IMR-90 (cell line): ENCODE measurements at places on chromosomes 1 and 21. TPM values are rescaled to one million over a fixed set of nuclear protein-coding genes. Genes with fewer than 3 reads are reported as not detected.

C1orf53 gene
- total RNA-seq: 4.2 and 4.8 TPM in 2 replicates

SPATA46 gene
- total RNA-seq: not detected in 2 replicates

SNAPIN gene
- 37.2 and 40.9 TPM in 2 replicates for total RNA-seq

PPM1J gene
- 1.4 and 1.8 TPM in 2 replicates for total RNA-seq

MNDA gene
- total RNA-seq: not detected in 2 replicates

AKIRIN1 gene
- 42.5 and 63.9 TPM in 2 replicates for total RNA-seq

CHODL gene
- under 0.01 TPM in 1 of 2 replicates, not detected in the other for total RNA-seq

LDLRAD1 gene
- total RNA-seq: not detected in 2 replicates

C2CD4D gene
- not detected in 2 replicates for total RNA-seq

KAZN gene
- 5.2 and 5.6 TPM in 2 replicates for total RNA-seq

SLAMF8 gene
- total RNA-seq: not detected in 2 replicates

DNA sequence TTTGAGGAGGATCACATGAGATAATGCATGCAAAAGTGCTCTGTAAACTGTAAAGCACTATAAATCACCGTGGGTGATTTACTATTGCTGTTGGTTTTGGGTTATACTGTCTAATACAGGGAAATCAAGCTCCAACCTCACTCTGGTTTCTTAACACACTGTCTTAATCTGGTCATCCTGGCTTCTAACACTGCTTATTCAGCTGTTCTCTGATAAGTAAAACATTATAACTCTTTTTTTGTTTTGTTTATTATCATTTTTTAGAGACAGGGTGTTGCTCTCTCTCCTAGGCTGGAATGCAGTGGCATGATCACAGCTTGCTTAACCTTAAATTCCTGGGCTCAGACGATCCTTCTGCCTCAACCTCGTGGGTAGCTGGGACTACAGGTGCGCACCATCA is 21.9 kb upstream of the LSM10 start:
- no peak overlapping the region for H3K27ac ChIP-seq
- peak; percentile 66 for DNase-seq

- peak overlapping the region; percentile 5; the same call in 1 of the 2 replicates for H3K27ac ChIP-seq
- H3K4me3 ChIP-seq: no peak overlapping the region
- H3K36me3 ChIP-seq: peaks cover 66% of the 10 kb centered on the region
- no peak for DNase-seq
- no peaks in the 10 kb centered on the region for H3K27me3 ChIP-seq
These were observed 11.7 kb downstream of the COL6A2 start for GRCh38 chr21:46109313-46110221.

DNA sequence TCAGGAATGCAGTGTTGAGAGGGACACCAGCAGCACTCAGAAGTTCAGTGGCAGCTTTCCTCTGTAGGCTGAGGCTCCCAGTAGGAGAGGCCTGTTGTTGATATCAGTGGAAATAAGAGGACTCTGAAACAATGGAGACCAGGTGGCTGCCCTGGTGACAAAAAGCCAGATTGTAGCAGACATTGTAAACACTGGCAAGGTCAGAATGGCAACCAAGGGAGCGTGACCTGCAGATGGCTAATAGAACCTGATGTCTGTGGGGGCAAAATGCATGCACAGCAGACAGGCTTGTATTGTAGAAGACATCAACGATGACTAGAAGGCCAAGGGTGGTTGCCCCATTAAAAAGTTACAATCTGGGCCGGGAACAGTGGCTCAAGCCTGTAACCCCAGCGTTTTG is 53.1 kb upstream of the GPR37L1 start:
- no peaks in the 10 kb centered on the region for H3K36me3 ChIP-seq
- no peak overlapping the region for H3K27ac ChIP-seq
- H3K27me3 ChIP-seq: no peaks in the 10 kb centered on the region
- no peak overlapping the region for H3K4me3 ChIP-seq
- H3K4me1 ChIP-seq: no peaks in the 10 kb centered on the region
- DNase-seq: no peak

DNA sequence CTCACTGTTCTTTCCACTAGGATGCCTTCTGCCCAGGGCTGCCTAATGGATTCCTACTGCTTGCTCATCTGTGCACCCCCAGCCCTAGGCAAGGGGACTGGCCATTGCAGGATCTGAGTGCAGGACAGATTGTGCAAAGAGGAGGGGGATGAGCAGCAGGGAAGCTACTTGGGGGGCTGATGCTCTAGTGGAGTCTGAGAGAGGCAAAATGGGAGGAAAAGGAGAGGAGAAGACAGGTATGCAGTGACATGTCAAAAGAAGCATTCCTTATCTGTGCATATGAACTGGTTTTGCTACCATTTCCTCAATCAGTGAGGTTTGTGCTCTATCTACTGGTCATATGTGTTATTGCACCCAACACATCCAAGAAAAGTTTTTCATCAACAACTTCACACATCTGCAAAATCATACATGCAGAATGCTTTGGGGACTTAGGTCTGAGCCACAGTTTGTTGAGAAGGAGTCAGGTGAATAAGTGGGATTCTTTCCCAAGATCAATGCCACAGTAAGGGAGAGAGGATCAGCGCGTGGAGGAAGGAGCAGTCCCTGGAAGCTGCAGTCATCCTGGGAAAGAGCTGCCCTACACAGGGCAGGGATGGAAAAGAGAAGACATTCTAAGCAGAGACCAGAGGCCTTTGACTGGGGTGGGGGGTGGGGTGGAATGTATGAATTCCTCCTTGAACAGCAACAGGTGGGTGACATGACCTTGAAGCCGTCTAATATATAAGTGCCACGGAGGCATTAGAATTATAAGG is 14.4 kb downstream of the SLC5A9 start:
- H3K27ac ChIP-seq: no peak overlapping the region
- peak; percentile 35 for DNase-seq
- H3K27me3 ChIP-seq: no peaks in the 10 kb centered on the region; the same call in 1 of the 2 replicates
- no peak overlapping the region for H3K4me3 ChIP-seq
- H3K4me1 ChIP-seq: no peaks in the 10 kb centered on the region

GRCh38 chr1:198391393-198392020 is 149.0 kb downstream of the ATP6V1G3 start:
- DNase-seq: no peak
- no peak overlapping the region for H3K27ac ChIP-seq
- H3K4me1 ChIP-seq: peaks cover 8% of the 10 kb centered on the region
- no peak overlapping the region for H3K4me3 ChIP-seq
- H3K36me3 ChIP-seq: no peaks in the 10 kb centered on the region
- no peaks in the 10 kb centered on the region for H3K27me3 ChIP-seq

DNA sequence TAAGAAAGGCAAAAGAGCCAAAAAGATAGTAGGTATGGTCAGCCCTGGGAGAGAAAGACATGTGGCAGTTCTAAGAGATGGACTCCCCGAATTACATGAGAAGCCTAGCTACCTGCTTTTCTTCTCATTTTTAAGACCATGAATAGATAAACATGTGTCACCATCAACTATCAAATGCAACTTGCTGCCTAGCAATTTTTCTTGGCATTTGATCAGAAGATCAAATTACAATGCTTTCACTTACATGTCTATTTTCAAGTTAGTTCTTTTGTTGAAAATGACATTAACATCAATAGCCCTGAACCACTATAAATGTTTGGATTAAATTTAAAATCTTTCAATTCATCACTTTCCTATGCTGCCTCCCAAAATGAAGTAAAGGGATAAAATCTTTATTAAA is 212.3 kb downstream of the HHIPL2 start:
- H3K4me1 ChIP-seq: peaks cover 15% of the 10 kb centered on the region
- H3K27me3 ChIP-seq: no peaks in the 10 kb centered on the region
- H3K36me3 ChIP-seq: no peaks in the 10 kb centered on the region
- peak; percentile 60 for DNase-seq
- no peak overlapping the region for H3K4me3 ChIP-seq
- no peak overlapping the region for H3K27ac ChIP-seq

GRCh38 chr1:50418600-50419109 is 4.6 kb downstream of the DMRTA2 start:
- no peak for DNase-seq
- H3K36me3 ChIP-seq: no peaks in the 10 kb centered on the region
- no peak overlapping the region for H3K4me3 ChIP-seq
- H3K27me3 ChIP-seq: peaks cover 98% of the 10 kb centered on the region
- peaks cover 2% of the 10 kb centered on the region; the same call in 1 of the 2 replicates for H3K4me1 ChIP-seq

DNA sequence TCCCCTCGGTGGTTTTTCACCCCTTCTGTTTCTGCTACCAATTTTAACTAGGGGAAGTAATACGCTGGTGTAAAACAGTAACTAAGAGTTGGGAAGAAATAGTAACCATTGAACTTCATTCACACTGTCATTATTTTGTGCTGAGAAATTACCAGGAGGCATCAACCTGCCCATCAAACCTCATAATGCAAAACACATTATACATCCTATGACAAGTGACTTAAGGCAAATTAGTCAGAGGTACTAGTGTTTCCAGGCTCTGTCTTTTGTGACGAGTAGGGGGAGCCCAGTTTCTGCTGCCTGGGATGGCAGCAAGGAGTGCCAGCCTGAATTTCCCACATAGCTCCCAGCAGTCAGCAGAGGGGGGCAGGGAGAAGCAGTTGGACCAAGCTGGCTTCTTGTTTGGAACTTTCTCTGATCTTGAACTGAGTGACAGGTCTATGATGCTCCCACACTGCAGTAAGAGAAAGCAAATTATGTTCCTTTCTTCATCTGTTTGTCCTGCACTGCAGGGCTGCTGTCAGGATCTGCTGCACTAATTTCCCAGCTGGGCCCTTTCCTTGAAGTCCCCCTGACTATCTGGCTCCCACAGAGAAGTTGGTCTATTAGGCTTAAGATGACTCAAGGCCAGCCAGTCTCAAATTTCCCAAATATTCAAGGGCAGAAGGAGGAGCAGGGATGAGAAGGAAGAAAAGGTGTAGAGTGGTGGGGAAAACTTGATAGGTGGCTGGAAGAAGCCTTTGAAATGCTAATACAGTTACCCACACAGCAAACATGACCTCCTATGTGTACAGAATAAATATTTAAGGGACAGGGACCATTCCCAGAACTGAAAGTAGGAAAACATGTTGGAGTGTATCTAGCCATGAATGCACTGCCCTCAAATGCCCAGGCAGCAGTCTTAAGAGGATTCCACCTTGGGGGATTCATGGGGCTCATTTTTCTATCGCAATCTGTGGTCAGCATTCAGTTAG is 322.8 kb downstream of the SEC16B start:
- no peaks in the 10 kb centered on the region for H3K27me3 ChIP-seq
- no peaks in the 10 kb centered on the region for H3K36me3 ChIP-seq
- no peaks in the 10 kb centered on the region for H3K4me1 ChIP-seq
- no peak for DNase-seq
- no peak overlapping the region for H3K27ac ChIP-seq

DNA sequence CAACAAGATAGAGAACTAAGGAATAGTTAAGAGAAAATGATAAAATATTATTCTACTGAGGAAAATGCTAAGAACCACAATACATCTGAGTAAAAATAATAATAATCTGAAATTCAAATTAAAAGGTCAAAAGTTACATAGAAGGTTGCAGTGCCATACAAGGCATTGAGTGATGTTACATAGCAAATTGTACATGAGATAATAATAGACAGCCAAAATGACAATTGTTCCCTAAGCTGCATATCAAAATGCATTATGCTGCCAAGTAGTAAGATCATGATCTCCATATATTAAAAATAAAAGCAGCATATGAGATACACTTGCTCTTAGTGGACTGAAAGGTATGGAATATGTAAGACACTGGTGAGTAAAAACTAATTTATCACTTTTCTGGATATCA is 547.7 kb downstream of the KCNT2 start:
- no peak for DNase-seq
- H3K4me1 ChIP-seq: no peaks in the 10 kb centered on the region
- no peaks in the 10 kb centered on the region for H3K36me3 ChIP-seq
- no peaks in the 10 kb centered on the region for H3K27me3 ChIP-seq
- no peak overlapping the region for H3K27ac ChIP-seq
- H3K4me3 ChIP-seq: no peak overlapping the region

DNA sequence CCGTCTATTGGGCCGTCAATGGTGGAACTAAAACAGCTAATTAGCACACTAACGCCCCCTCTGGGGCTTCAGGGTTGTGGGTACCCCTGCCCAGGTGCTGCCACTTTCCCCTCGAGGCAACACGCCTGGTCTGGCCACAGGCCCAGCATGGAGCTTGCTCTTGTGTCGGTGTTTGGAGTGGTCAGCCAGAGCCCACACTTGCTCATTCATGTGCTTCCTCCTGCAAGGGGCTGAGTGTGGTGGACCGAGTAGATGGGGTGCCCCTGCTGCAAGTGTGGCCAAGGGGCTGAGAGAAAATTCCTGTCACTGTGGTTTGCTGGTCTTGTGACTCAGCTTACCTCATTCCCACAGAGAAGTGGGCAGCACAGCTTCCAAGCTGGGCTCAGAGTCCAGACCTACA is 25.7 kb downstream of the HTR6 start:
- H3K27me3 ChIP-seq: no peaks in the 10 kb centered on the region
- DNase-seq: no peak
- H3K36me3 ChIP-seq: peaks cover 19% of the 10 kb centered on the region; the same call in 1 of the 2 replicates
- H3K4me1 ChIP-seq: no peaks in the 10 kb centered on the region
- H3K27ac ChIP-seq: no peak overlapping the region

DNA sequence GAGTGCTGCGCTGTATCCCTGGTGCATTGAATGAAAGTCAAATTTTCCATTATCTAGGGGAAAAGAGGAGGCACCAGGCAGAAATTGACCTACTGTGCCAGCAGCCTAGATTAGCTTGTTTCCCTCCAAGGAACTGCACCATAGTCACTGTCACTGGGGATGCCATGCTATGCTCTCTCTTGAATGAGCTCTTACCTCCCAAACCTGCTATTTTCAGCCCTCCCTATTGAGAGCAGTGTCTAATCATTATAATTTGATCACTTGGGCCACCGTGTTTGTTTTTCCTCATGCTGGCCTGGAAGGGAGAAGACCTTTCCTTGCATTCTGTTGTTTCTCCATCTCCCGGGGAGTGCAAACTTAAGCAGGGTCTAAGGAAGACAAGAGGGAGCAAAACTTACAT is 492.9 kb downstream of the SIPA1L2 start:
- no peaks in the 10 kb centered on the region for H3K4me1 ChIP-seq
- no peak overlapping the region for H3K27ac ChIP-seq

GRCh38 chr1:31672986-31673385 is 28.3 kb upstream of the PEF1 start:
- H3K27me3 ChIP-seq: no peaks in the 10 kb centered on the region
- peaks cover 66% of the 10 kb centered on the region for H3K36me3 ChIP-seq
- no peak for DNase-seq
